ENCODE measurements at places on chromosomes 12 and 14.

- DNase-seq: peak; percentile 29
These were observed 45.9 kb upstream of the CNOT2 start for GRCh38 chr12:70197345-70197744.

DNA sequence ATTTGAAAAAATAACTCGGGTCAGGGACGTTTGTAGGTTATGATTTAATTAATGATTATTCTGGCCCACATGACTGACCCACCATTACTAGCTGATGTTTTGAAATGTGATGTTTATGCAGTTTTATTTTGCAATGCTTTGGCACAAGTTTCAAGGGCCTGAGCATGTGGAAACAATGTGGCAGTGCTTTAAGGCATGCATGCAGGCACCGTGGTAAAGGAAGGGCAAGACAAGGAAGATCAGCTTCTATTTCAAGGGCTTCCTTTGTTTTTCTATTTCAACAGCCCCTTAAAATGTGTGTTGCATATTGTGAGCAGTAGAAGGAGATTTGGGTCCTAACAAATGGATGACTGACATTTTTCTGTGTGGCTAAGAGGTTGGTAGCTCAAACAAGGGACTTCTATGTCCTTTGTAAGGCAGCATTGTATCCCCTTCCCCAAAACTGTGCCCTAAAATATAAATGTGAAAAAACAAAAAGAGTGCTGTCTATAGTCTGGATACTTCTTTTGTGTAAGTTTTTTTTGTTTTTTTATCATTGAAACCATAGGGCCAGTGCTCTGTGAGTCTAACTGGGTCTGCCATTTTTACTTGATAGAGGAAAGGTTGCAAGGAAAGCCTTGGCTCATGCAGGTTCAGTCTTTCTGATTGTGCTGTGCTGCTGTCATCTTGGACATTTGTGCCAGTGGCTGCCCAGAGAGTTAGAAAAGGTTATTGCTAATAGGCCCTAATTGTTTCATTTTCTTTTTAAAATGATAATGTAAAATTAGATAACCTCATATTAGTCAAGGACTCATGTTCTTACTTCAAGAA lies 103.5 kb downstream of the FGD4 start:
- DNase-seq: no peak

DNA sequence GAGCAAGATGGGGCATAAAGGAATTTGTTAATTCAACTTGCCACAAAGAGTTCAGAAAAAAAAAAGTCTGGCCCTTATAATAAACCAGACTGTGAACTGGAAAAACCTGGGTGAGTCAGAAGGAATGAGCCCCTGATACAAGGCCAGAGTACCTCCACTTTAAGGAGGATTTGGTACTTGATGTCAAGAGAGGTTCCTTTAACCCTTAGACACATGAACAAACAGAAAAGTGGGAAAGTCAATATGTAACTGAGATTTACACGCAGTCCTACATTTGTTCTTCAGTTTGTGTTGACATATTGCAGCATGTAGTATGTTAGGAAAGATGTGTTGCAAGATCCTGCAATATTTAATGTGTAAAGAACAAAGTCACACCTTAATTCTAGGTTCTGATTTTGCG lies 14.2 kb upstream of the SLC38A4 start:
- no peak for DNase-seq

GRCh38 chr12:48947727-48948126 lies 9.6 kb downstream of the ARF3 start:
- no peak for DNase-seq

GRCh38 chr12:80241576-80242273 lies 142.4 kb downstream of the OTOGL start:
- DNase-seq: no peak

DNA sequence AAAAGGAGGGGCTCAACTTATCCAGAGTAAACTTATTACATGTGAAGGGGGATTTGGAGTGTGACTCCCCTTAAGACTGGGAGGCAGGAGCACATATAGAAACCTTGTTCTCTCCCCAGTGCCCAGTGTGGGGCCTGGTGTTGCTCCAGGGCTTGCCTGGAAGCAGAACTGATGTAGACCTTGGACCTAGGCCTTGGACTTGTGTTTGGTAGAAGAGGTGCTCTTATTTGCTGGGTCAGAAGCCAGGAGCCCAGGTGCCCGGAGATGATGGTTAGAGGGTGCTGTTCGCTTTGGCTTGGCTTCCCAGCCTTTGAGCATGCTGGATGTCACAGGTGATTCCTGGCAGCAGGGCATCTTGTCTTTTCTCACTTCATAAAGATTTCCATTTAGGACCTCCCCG lies 110.4 kb downstream of the SMOC1 start:
- no peak for DNase-seq

DNA sequence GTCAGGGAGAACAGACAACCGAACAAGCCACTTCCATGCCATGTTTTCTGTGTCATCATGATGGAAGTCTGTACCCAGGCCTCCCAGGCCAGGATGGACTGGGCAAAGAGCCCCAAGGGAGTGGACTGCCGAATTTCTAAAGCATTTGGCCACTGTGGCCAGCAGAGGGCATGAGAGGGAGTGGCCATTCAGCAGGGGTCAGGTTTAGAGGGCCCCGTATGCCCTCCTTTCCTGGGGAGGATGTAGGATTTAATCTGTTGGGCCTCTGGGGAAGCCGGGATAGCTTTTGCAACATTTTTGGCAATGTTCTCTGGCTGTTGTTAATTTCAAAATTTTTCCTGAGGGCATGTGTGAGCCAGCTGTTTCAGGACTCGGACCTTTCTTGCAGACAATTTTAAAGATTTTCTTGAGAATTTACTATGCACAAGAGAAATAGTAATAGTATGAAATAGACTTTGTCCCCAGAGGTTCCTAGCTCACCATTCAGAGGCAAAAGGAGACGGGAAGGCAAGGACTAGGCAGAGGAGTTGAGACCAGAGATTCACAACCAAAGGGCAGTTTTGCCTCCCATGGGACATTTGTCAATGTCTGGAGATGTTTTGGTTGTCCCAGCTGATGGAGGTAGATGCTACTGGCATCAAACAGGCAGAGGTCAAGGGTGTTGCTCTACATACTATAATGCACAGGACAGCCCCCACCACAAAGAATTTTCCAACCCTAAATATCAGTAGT lies 18.0 kb downstream of the ACACB start:
- peak; percentile 32 for DNase-seq

GRCh38 chr12:55974308-55974730 lies 441 bp downstream of the RAB5B start:
- DNase-seq: peak; percentile 49

DNA sequence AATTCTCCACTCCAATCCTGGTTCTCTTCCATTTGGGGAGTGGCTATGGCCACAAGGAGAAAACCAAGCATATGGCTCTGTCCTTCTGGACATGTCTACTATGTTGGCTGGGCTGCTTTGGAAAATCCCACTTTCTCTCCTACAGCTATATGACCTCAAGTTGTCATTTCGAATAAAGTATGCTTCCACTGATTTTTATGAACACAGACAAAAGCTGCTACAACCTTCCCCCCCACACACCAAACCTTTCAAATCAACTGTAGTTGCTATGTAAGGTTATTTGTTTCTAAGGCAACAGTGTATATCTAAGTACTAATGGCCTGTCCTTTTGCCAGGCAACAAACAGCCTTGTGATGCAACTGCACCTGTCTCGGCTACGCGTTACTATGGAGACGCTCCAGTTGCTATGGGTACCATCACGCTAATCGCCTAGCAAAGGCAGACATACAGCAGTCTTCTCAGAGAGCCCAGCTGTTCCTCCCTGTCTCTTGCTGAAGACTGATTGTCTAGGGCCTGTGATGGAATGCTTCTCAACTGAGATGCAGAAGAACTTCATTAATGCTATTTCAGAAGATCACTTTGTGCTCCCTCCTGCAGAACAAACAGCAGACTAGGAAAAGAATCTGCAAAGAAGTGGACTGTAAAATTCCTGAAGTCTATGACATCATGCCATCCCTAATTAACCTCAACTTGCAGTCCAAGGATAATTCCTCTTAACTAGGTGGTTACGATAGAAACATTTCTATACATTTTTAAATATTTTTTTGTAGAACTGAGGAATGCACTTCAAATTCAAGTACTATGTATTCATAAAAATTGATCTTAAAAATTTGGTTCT lies 67.6 kb downstream of the FOXN3 start:
- no peak for DNase-seq

DNA sequence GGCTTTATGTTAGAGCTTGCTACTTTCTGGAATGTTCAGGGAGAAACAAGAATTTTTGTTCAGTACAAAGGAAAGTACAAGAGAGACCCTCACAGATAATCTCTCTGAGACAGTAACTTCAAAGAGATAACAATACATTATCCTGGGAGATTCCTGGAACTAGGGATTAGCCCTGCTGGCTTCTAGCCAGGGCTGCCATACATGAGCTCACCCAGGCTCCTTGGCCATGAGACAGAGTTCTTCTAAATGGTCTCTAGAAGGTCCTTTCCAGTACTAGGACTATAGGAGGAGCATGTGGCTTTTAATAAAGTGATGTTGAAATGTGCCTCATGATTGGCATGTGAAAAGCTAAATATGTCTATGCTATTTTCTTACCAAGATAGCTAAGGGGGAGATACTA lies 342.5 kb downstream of the EMP1 start:
- no peak for DNase-seq

DNA sequence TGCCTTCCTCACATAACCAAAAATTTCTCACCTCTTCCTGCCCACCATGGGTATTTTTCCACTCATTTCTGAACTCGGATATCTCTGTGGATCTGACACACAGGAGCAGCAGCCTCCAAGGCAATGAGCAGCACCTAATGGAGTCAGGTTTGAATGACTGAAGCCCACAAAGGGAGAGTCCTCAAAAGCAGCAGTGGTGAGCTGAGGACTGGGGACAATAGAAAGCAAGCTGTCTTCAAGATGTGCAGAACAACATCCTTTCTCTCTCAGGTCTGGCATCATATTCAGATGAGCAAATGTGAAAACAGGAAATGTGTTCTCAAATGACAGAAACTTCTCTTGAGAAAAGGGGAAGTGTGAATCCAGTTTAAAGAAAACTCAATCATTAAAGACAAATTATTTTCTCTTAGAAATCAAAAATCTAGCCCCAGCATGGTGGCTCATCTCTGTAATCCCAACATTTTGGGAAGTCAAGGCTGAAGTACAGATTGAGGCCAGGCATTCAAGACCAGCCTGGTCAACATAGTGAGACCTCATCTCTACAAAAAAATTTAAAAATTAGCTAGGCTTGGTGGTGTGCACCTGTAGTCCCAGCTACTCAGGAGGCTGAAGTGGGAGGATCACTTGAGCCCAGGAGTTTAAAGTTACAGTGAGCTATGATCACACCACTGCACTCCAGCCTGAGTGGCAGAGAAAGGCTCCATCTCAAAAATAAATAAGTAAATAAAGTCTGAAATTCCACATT lies 54.2 kb downstream of the C12orf42 start:
- peak; percentile 6 for DNase-seq

- no peak for DNase-seq
These were observed 1.8 kb downstream of the ABCC9 start for GRCh38 chr12:21939435-21939834.

DNA sequence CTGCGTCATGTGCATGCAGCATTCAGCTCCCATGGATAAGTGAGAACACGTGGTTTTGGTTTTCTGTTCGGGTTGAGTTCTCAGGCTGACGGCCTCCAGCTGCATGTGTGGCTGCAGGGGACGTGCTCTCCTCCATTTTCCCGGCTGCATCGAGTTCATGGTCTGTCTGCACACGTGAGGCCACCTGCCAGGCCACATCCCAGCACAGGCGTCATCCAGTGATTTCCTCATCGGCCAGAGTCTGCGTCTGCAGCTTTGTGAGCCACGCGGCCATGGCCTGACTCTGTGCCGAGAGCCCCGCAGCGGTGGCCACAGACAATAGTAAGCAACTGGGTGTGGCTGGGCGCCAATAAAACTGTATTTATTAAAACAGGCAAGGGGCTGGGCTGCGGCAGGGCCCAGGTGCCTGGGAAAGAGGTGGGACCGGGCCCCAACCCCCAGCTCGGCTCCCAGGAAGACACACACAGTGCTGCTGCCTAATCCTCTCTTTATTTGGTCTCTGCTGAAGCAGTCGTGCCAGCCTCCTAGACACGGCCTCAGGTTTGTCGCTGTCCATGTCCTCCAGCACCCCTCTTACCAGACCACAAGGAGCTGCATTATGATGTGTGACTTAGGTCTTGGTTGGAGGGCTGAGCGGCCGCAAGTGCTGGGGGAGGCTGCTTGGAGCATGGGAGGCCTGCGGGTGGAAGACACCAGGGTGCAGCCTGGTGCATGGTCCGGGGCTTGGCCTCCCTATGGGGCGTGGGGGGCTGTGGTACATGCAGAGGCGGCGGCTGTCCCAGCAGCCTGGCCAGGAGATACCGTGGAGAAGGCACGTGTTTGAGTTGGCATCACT lies 52.0 kb downstream of the NOC4L start:
- no peak for DNase-seq

DNA sequence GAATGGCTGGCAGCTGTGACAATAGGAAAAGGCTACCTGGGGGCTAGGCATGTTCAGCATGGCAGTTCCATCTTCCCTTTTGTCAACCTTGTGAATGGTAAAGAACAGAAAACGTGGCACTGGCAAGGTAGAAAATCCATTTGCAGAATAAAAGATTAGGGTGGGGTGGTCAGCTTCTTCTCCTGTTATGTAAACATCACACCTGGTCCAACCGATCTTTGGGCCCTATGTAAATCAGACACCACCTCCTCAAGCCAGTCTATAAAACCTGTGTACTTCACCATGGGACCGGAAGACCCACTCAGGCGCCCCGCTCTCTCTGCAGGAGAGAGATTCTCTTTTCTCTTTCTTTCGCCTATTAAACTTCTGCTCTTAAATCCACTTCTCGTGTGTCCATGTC lies 19.6 kb upstream of the TMEM30B start:
- DNase-seq: no peak

DNA sequence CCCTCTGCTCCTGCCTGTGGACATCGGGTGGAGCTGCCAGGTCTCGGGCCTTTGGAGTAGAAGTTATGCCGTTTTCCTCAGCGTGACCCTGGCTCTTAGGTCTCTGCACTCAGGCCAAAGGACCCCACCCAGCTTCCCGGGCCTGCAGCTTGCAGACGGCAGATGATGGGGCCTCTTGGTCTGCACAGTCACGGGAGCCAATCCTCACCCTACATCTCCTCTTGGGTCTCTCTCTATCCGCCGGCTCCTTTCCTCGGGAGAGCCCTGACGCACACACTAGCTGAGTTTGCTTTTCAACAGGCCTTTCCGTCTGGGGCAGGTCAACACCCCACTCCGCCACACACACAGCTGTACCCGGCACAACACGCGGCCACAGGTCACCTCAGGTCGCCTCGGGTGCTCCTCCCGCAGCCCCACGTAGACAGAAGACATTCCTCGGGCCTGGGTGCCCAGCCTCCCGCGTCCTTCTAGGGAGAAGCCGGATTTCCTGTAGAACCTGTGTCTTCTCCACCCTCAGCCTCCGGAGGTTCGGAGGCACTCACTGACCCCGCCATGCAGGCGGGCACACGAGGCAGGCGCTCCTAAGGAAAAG lies 9.9 kb downstream of the GALNT9 start:
- DNase-seq: no peak

Data from inflammatory macrophage treated with lipopolysaccharide for 1 hour (primary cell).